ENCODE measurements at places on chromosomes 6 and 20. TPM values are rescaled to one million over a fixed set of nuclear protein-coding genes. Genes with fewer than 3 reads are reported as not detected.

- DNase-seq: no peak
Measured at GRCh38 chr6:138988469-138988834, 399 bp upstream of the REPS1 start.

- no peak for DNase-seq
Measured at GRCh38 chr6:124536157-124536841, 425.9 kb upstream of the RNF217 start.

The SIRPA gene
- 2.9 TPM for total RNA-seq

DNA sequence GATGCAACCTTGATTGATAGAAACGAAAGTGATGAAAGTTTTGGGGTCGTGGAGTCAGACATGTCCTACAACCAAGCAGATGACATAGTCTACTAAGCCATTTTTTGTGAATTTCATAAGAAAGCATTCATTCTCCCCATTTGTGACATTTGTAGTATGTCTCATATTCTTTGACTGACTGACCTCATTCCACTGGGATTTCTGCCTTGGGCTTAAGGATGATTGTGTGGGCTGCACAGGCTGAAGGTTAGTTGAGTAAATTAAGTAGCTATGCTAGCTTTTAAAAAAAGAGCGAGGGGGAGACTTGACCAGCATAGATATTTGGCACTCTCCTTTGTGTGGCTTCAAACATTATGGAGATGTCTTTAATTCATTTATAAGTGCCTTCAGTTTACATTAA lies 28.9 kb downstream of the STMND1 start:
- DNase-seq: no peak

GRCh38 chr20:7291323-7291943 lies 523.9 kb downstream of the BMP2 start:
- DNase-seq: no peak

DNA sequence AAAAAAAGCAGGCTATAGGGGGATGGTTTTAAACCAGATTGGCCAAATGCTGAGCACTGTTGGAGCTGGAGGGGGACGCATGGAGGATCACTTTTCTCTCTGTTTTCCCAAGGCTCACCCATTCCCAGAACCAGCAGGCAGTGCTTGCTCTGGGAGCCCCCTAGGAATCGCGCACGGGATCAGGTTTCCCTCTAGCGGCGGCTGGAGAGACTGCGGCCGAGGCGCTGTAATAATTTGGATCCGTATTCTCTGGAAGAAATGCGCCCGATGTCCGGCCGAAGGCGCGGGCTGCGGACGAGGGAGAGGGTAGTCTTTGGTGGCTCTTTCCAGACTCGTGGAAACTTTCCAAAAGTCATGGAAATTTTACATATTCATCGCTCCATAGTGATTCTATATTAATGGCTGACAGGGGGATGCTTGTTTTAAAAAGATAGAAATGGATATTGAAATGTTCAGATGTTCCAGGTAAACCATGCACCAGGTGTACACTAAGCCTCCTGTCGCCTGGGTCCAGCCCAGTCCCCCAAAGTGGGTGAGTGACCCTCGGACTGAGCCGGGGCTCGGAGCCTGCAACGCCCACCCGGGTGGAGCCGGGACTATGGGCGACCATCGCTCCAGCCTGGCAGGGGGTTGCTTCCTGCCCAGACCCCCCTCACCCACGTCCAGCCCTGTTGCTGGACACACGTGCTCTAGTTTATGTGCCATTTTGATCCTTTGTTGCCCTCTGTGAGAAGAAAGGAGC lies 78.7 kb upstream of the PHACTR3 start:
- peak; percentile 51 for DNase-seq

- DNase-seq: no peak
Measured at GRCh38 chr6:62146954-62147853, 138.8 kb downstream of the KHDRBS2 start.

The GTF3C6 gene
- total RNA-seq: 114 TPM

The TOX2 gene
- 0.70 TPM for total RNA-seq

DNA sequence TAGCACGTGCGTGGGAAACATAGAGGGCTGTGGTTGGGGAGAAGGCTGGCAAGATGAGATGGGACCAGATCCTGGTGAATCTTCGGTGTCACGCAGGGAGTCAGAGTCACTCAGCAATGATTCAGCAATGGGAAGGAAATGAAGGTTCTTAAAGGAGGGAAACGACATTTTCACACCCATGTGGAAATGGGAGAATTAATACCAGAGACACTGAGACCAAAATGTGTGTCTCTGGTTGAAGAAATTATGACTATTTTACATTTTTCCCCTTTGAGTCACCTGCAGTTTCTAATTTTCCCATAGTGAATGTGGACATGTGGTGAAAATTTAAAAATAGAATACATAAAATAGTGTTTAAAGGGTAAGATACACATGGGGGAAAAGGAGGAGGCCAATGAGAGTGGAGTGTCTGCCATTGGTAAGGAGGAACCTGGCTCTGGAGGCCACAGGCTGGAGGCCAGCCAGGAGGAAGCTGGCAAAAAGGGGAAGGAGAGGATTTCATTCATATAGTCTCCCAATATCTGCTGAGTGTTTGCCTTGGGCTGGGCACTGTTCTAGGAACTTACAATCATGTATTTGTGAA lies 17.5 kb downstream of the NRN1 start:
- peak; percentile 53 for DNase-seq

The MRPS18A gene
- 33.5 TPM for total RNA-seq

DNA sequence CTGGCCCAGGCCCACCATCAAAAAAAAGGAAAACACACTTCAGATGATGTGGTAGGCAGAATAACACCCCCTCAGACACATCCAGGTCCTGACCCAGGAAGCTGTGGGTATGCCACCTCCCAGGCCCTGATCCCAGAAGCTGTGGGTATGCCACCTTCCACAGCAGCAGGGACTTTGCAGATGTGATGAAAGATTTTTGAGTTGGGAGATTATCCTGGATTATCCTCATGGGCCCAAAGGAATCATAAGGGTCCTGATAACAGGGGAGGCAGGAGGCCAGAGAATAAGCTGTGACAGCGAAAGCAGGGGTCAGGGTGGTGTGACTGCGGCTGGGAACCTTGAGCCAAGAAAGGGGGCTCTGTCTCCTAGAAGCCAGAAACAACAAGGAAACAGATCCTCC lies 55.0 kb downstream of the BMP7 start:
- DNase-seq: no peak

- no peak for DNase-seq
Measured at GRCh38 chr20:3661060-3661813, 2.0 kb downstream of the GFRA4 start.

- peak; percentile 84 for DNase-seq
Measured at GRCh38 chr20:22763257-22763906, 179.0 kb upstream of the FOXA2 start.

DNA sequence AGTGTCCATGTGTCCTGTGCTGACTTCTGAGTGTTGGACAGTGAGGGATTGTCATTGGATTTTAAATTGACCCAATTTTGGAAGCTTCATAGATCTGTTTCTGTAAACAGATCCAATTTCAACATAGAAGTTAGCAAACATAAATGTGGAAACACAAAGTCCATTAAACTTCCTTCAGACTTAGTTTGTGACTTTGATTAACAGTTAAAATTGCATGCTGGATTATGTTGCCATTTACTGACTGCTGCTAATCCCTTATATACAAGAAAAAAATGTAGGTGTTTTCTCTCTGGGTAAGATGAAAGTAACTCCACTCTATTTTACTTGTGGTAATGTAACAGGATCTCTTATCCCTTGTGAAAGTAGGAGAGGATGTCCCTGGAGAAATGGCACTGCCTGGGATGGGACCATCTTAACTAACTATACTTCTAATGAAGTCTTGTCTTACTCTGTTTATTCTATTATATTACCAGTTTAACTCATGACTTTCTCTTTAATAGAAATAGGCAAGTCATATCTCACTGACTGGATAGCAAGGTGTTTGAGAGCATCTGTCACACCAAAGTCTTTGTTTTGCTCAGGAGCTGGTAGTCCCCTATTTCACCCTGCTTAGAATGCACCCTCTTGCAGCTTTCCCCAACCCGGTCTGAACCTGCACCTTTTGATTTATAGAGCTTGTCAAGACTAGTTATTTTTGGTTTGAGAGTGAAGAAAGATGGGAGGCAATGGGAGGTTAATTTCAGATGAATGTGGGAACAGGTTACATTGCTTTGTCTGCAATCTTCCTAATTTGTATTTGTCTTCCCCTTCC lies 7.2 kb downstream of the TPX2 start:
- DNase-seq: peak; percentile 26

DNA sequence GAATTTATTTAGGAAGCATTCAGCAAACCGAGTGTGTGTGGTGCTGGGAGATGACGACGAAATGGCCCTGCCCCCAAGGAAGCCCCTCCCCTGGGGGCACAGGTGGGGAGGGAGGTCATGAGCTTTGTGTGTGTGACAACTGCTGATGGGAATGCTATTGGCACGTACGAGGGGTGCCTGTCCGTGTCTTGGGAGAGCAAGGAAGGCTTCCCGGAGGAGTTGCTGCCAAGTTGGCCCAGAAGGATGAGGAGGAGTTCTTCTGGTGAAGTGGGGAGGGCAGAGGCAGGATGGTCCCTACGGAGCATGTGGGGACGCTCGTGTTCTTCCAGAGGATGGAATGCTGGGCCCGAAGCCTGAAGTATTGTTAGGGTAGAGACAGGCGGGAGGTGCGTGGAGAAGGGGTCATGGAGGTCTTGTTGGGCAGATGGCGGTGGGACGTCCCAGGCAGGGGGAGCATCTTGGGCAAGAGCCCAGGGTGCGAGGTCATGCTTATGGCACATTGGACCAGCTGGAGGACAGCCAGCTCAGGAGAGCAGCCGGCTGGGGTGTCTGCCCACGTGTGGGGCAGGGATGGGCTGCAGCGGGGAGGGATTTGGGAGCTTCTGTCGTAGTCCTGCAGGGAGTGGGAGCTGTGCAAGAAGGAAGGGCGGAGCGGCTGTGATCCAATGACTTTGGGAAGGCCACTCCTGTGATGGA lies 46.1 kb downstream of the SYNJ2 start:
- DNase-seq: no peak

GRCh38 chr20:57047281-57048026 lies 219.0 kb downstream of the BMP7 start:
- no peak for DNase-seq

DNA sequence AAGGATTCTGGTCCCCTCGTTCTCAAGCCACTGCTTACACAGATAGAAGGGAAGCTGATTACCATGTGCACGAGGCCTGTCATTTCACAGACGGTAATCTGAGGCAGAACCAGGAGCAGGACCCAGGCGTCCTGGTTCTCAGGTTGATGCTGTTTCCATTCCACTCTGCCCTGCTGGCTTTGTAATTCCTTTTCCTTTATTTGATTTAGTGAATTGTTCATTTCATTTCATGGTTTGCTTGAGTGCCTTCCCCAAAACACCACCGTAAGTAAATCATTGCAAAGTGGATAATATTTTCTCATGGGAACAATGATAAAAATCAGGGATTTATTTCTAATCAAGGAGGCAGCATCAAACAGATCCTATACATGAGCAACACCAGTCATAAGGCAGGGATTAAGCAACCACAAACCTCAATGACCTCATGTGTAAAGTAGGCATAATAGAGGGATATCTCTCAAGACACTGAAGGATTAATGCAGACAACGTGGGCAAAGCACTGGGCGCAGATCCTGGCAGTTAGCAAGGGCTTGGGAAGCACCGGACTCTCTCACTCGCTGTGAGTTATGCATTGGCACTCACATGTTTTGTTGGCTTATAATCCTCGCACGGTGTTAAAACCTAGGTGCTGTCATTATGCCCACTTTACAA lies 229.5 kb upstream of the FOXQ1 start:
- peak; percentile 3 for DNase-seq

DNA sequence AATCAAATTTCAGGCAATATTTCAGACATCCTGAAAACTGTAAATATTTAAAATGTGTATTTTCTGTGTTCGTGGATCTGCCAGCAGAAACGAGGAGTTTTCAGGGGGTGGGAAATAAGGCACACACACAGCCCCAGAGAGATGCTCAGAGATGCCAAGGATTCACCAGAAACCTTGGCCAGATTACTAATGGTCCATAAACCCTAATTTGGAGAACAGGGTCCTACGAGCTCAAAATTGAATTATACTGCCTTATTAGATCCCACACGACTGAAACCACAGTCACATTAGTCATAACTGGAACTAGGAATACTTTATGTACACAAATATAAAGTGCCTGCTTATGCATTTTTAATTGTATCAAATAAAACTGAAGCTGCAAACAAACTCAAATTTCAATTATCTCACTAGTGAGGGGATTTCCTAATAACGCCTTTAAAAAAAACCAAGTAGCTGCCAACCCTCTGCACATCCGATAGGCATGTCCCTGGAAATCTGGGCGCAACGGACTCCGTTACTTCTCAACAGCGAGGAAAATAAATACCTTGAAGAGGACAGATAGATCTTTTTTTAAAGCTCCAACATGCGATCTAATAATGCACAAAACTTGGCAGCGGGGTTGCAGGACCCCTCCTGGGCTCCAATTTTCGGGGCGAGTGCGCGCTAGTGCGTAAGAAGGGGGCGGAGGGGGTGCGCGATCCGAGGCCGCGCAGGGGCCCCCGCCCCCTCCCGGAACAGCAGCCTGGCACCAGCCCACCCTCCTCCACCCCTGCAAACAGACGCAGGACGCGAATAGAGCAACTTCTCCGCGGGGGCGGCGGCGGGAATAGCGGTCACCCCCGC lies 897 bp downstream of the CHD6 start:
- DNase-seq: peak; percentile 40

DNA sequence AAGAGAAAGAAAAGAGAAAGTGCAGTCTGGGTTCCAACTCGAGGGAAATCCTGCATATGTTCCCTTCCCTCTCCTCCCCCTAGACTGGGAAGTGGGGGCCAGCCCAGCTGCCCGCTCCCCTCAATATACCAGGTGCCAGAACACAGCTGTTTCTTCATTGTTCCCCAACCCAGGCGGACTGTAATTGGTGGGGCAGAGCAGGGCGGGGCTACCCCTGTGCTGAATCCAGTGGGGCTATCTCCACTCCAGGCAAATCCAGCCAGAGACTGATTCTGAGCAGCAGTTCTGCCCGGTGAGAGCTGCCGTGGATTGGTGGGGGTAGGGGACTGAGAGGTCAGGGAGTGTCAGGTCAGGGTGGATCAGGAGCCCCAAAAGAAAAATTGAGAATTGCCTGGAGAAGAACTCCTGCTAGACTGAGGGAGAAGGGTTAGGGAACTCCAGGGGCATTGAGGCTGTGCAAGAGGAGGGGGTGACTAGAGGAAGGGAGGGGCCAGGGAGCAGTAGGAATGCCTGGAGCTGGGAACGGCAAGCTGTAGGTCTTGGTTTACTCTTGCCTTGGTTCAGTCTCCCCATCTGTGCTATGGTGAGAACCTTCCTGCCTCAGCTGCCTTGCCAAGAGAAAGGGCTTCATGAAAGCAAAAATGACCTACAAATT lies at the start of gene MYMX:
Gene MYMX, plus strand, starts transcription at position 250 of the 655 bp plus-strand sequence. CDS start 546 bp downstream, outside the sequence.
- DNase-seq: peak; percentile 95

The BTBD9 gene
- 6.8 TPM for total RNA-seq

Data from myocyte (in vitro differentiated cells).